ENCODE measurements at places on chromosomes 2 and 18.

GRCh38 chr18:58862851-58863538 is 1.7 kb upstream of the ZNF532 start:
- DNase-seq, result no peak

DNA sequence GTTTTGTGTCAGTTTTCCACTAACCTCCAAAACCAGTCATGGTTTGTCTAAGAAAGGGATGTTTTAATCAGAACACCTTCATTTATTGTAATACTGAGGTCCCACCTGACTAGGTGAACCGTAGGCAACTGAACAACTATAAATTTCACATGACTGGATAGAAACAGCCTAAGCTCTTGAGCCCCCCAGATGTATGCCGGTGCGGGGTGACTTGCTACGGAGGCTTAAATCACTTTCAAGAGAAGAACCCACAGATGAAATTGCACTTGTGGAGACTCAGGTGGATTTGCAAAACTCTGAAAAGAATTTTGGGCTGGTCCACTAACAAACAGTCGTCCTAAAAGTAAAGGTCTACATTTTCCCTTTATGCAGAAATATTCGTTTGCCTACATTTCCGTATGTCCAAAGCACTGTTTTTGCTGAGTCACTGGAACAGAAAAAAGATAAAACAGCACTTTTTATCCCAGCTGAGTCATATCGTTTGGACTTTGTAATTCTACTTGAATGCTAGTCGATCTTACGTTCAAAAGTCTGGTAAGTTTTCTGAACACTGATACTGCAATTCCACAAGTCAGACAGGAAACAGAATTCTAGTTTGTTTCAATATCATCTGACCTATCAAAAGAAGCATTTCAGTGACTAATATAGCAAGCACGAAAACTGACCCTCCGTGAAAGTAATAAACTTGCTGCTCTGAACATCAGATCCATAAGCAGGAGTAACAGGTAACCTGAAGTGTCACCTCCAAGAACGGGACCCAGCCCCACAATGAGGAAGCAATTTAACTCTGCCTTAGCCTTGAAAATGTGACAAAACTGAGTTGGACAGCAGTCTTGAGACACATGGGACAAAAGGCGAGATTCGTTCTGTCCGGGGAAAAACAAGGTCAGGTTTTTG is 18.1 kb downstream of the ZNF516 start:
- no peak for DNase-seq

DNA sequence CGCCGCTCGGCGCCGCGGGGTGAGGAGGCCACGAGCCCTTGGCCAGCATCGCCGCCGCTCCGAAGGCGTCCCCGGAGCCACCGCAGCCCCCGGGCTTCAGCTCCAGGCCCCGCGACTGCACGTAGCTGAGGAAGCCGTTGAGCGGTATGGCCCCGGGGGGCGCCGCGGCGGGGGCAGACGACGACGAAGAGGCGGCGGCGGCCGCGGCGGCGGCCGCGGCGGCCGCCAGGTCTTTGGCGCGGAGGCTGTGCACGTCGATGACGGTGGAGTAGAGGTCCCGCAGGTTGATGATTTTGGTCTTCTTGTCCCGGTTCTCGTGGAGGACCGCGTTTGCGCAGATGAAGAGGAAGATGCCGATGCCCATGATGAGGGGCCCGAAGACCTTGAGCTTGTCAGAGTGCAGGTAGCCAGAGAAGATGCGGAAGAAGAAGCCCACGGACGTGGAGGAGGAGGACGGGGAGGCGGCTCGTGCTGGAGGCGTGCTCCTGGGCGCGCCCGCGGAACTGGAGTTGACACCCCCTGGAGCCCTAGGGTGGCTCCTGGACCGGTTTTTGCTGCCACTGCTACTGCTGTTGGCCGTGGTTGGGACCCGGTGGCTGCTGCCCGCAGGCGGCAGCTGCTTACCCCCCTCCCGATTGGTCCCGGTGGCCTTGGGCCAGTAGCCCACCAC is 4.0 kb downstream of the TMEM200C start:
- DNase-seq, result no peak

GRCh38 chr2:218927422-218927821 is 32.0 kb upstream of the CDK5R2 start:
- no peak for DNase-seq

DNA sequence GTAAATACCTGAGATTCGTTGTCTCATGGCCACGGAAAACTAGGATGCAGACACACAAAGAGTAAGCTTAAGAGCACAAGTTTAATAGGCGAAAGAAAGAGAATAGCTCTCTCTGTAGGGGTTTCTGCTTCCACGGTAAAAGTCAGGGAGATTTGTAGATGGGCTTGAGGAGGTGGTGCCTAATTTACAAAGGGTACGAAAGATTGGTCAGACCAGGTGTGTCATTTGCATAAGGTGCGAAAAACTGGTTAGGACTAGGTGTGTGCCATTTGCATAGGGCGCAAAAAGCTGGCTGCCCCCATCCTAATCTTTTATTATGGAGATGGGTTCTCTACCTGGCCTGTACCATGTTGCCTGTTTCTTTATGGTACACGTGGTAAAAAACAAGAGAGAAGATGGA is 170.5 kb upstream of the DOK6 start:
- no peak for DNase-seq

DNA sequence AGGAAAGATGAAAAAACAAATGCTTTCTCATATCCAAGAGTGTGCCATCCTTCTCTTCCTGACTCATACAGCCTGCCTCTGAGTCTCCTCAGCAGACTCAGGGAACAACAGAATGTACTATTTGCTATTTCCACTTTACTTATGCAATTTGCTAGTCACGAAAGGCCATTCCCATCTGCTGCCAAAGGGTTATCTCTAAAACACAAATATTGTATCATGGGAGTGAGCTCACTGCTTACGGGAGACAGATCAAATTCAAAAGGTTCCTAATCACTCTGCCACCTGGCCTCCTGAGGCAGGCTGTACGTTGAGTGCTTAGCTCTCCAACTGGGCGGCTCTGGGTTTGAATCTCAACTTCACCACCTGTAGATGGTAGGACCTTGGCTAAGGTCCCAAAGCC is 92.0 kb downstream of the GAREM1 start:
- no peak for DNase-seq

DNA sequence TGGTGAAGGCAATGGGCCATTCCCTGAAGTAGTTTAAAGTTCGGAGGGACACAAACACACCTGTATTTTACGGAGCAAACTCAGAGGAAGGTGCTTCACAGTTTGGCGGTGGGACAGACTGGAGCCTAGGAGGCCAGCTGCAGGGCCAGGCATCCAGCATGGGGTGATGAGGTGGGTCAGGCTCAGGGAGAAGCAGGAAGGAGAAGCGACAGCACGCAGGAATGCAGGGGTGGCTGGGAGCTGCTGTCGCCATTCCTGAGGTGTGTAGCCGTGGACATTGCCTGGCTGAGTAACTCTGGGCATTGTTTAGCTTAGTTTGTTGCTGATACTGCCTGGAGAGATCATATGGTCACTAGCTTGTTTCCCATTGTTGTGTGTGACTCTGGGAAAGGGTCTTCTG is 35.8 kb upstream of the METTL21A start:
- no peak for DNase-seq

DNA sequence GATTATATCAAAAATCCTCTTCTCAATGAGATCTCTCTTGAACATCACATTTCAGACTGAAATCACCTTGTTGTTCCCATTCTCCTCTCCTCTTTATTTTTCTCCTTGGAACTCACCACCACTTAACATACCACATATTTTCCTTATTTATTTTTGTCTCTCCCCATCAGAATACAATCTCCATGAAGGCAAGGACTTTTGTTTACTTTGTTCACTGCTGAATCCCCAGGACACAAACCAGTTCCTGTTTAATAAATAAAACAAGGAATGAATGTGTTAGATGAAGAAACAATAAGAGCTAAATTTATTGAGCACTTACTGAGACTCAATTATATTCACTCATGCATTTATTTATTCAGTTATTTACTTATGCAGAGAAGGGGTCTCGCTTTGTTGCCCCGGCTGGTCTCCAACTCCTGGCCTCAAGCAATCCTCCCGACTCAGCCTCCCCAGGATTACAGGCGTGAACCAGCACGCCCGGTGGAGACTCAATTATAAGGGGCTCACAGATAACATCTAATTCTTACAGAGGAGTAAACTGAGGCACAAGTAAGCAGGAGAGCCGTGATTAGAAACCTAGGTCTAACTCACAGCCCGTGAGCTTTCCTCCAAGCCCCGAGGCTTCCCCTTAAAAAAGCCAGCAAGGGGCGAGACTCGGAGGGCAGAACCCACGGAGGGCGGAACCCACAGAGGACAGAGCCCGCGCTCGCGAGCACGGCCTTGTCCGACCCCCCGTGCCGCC is 616 bp upstream of the TAF1B start:
- no peak for DNase-seq

- no peak for DNase-seq
Observed at GRCh38 chr2:208511016-208511415, 104.4 kb downstream of the PTH2R start.

DNA sequence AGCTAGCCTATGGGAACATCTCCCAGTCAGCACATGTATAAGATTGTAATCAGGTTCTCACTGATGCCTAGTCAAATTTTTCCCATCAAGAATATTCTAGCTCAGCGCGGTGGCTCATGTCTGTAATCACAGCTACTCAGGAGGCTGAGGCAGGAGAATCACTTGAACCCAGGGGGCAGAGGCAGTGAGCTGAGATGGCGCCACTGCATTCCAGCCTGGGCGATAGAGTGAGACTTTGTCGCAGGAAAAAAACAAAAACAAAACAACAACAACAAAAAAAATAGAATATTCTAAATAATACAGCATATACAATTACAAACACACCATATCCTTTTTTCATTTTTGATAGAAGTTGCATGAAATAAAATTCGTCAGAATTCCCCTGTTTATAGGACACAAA is 67.5 kb upstream of the MYCN start:
- no peak for DNase-seq

DNA sequence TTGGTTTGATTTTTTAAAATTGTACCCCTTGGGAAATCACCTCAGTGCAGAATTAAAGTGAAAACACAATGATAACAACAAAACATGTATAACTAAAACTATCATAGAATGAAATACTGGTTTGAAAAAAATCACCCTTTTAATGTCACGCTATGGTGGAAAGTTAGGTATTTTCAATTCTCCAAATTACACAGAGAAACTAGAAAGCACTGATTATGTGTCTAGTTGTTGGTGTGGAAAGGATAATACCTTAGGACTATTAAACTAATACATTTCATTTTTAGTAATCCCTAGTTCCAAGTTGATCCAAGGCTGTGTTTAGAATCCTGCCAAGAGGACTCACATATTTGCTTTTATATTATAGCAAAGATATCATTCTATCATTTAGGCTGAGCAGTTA is 71.2 kb downstream of the NUP35 start:
- no peak for DNase-seq

GRCh38 chr18:23350188-23350587 is 102.9 kb upstream of the RIOK3 start:
- DNase-seq, result no peak

- no peak for DNase-seq
Observed at GRCh38 chr18:40984856-40985255, 970.2 kb upstream of the PIK3C3 start.

- DNase-seq, result no peak
Observed at GRCh38 chr18:76538846-76539245, 43.8 kb upstream of the ZNF516 start.

- DNase-seq, result no peak
Observed at GRCh38 chr2:95007822-95008221, 17.7 kb upstream of the MAL start.

- DNase-seq, result no peak
Observed at GRCh38 chr2:2171624-2172023, 159.5 kb downstream of the MYT1L start.

- no peak for DNase-seq
Observed at GRCh38 chr2:2107141-2107540, 223.9 kb downstream of the MYT1L start.

GRCh38 chr2:147433822-147434221 is 411.0 kb upstream of the ACVR2A start:
- DNase-seq, result no peak

GRCh38 chr18:36335476-36336279 is 38.2 kb downstream of the FHOD3 start:
- no peak for DNase-seq

DNA sequence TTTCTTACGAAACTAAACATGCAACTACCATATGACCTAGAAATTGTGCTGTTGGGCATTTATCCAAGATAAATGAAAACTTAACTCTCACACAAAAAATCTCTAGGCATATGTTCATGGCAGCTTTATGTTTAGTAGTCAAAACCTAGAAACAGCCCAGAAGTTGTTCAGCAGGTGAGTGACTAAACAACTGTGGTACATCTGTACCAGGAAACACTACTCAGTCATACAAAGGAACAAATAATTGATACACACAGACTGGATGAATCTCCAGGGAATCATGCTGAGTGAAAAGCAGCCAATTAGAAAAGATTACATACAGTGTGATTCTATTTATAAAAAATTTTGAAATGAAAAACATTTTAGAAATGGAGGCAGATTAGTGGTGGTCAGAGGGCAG is 29.3 kb downstream of the DYNC2LI1 start:
- no peak for DNase-seq

DNA sequence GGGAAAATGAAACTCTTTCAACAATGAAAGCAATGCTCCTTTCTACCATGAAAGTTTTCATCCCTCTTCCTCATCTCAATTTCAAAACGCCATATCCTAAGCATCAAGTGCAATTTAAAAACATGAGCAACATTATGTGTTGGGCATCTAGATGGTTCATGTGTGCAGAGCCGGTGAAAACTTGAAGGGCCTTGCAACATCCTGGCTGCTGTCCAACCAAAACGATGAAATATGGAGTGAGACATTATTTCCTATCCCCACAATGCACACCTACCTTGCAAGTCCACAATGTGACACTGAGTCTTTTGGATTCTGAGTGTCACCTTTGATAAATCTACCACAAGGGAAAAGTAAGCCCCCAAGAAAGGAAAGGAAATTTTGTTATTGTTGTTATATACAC is 110.0 kb downstream of the NCKAP5 start:
- DNase-seq, result no peak

DNA sequence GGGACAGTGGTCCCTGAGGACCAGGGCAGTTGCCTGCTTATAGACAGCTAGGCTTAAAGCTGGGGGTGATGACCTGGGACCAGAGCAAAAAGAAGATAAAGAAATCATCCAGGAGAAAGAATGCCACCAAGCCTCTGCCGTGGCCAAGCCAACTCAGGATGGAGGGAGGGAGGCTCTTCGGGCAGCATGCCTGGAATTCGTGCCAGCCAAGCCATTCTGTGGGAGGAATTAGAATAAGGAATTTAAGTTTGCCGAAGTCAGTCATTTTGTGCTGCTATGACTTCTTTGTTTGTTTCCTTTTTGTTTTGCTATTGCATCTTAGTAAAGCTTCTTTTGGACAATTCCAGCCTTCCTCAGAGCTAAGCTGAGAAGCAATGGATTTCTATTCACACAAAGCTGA is 124.1 kb downstream of the EN1 start:
- DNase-seq, result no peak

DNA sequence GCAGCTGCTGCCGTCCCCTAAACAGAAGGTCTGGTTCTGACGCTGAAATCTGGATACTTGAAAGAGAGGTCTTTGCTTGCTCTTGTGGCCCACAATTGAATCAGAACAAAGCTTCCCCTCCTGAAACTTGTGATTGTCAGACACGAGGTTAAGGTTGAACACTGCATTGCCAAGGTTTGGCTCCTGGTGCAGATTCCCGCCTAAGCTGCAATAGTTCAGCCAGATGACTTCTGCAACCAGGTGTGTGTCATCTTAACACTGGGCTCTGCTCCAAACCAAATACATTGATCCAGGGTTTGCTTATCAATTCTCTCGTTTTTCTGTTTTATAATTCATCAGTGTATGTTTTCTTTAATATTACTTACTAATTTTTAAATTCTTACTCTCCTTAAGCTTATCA is 14.6 kb downstream of the GKN1 start:
- DNase-seq, result no peak
